Neural crest cell (in vitro differentiated cells): ENCODE measurements at places on chromosomes 3 and 15.

DNA sequence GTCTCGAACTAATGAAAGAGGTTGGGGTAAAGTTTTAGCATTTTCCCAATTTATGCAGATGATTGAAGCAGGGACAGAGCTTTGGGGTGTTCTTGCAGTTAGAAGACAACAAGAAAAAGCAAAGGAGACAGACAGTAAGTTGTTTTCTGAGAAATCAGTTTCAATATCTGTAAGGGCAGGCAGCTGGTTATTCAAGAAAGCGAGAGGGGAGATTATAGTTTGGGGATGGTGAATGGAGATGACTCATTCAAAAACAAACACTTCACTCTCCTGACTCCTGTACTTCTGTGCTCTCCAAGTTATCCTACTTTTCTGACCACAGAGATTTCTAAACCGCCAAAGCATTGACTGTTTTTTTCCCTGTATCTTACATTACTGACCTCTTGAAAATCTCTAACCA, 352.0 kb downstream of the GAP43 start:
- no peaks in the 10 kb centered on the region for H3K36me3 ChIP-seq
- H3K4me1 ChIP-seq = no peaks in the 10 kb centered on the region
- DNase-seq = no peak
- H3K4me3 ChIP-seq = no peak overlapping the region

DNA sequence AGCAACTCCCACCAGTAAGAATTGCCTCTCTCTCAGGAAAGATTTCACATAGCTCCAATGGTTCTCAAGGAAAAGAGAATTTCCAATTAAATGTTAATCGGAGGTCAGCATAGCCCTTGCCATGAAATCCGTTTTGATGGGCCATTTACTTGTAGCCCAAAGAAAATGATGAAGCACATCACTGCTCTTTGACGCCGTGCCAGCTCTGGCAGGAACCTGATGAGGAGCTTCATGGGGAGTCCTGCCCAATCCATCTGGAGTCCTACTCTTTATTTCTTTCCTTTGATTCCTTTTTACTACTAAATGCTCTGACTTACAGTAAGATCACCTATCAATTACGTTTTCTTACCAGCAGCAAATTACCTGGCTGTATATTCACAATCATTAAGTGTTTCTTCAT, 84.7 kb downstream of the FGF12 start:
- H3K27ac ChIP-seq = no peak overlapping the region
- H3K4me3 ChIP-seq = no peak overlapping the region
- DNase-seq = no peak
- H3K27me3 ChIP-seq = no peaks in the 10 kb centered on the region
- no peaks in the 10 kb centered on the region for H3K36me3 ChIP-seq
- H3K4me1 ChIP-seq = no peaks in the 10 kb centered on the region

GRCh38 chr3:46883830-46884185, 6.3 kb downstream of the PTH1R start:
- no peak overlapping the region for H3K27ac ChIP-seq
- no peak for DNase-seq

GRCh38 chr15:46938169-46938568, 779.1 kb upstream of the SEMA6D start:
- no peak for DNase-seq
- no peaks in the 10 kb centered on the region for H3K4me1 ChIP-seq
- H3K36me3 ChIP-seq = no peaks in the 10 kb centered on the region
- no peak overlapping the region for H3K27ac ChIP-seq

DNA sequence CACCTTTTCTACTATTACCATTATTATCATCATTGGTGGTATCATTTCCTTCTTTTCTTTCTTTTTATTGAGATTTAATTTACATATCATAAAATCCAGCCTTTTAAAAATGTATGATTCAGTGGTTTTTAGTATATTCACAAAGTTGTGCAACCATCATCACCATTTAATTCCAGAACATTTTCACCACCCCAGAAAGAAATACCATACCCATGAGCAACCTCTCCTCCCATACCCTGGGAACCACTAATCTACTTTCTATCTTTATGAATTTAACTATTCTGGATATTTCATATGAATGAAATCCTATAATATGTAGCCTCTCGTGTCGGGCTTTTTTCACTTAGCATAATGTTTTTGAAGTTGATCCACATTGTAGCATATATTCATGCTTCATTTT, 29.1 kb downstream of the AAGAB start:
- no peak overlapping the region for H3K4me3 ChIP-seq
- H3K4me1 ChIP-seq = no peaks in the 10 kb centered on the region
- H3K36me3 ChIP-seq = peaks cover 5% of the 10 kb centered on the region
- no peak overlapping the region for H3K27ac ChIP-seq

- no peak overlapping the region for H3K4me3 ChIP-seq
- no peak for DNase-seq
- no peaks in the 10 kb centered on the region for H3K36me3 ChIP-seq
- H3K4me1 ChIP-seq = no peaks in the 10 kb centered on the region
- H3K27ac ChIP-seq = no peak overlapping the region
Measured at GRCh38 chr3:185421577-185422232, 58.8 kb downstream of the MAP3K13 start.

GRCh38 chr3:126113238-126113555, 29.3 kb upstream of the SLC41A3 start:
- H3K27ac ChIP-seq = peak overlapping the region; percentile 19
- H3K27me3 ChIP-seq = no peaks in the 10 kb centered on the region
- no peaks in the 10 kb centered on the region for H3K36me3 ChIP-seq
- peaks cover 17% of the 10 kb centered on the region for H3K4me1 ChIP-seq
- DNase-seq = no peak

- no peak overlapping the region for H3K27ac ChIP-seq
- no peaks in the 10 kb centered on the region for H3K27me3 ChIP-seq
- H3K36me3 ChIP-seq = peaks cover 5% of the 10 kb centered on the region
- no peak overlapping the region for H3K4me3 ChIP-seq
- DNase-seq = no peak
Measured at GRCh38 chr3:8856071-8856470, 86.7 kb upstream of the OXTR start.

DNA sequence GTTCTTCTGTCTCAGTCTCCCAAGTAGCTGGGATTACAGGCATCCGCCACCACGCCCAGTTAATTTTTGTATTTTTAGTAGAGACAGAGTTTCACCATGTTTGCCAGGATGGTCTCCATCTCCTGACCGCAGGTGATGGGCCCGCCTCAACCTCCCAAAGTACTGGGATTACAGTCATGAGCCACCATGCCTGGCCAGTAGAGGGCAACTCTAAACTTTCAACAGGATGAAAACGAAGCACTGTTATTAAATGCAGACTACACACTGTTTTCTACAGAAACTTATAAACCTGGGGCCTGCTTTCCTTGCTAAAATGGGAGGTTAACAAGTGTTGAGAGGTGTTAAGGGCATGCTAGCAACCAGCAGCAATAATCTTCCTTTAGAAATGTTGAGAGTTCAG, 7.6 kb downstream of the ARPC4 start:
- no peaks in the 10 kb centered on the region for H3K4me1 ChIP-seq
- H3K27ac ChIP-seq = no peak overlapping the region
- peaks cover 20% of the 10 kb centered on the region for H3K36me3 ChIP-seq
- no peak overlapping the region for H3K4me3 ChIP-seq
- no peak for DNase-seq

DNA sequence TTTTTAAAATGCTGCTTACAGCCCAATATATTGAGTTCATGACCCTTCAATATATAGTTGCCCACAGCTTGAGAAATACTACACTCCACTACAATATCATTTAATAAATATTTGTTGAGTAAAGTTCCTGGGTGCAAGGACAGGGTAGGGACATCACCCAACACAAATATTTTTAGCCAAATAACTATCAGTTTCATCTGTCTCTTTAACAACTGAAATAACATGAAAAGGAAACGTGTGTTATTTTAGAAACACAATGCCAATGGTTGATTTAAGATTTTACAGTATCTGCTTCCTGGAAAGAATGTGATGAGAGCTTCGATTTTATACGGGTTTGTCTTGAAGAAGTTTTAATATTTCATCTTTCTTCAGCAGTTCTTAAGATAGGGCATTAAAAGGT, 67.7 kb upstream of the CDV3 start:
- H3K4me1 ChIP-seq = peaks cover 7% of the 10 kb centered on the region
- H3K27me3 ChIP-seq = no peaks in the 10 kb centered on the region
- no peak overlapping the region for H3K27ac ChIP-seq
- H3K4me3 ChIP-seq = no peak overlapping the region
- no peaks in the 10 kb centered on the region for H3K36me3 ChIP-seq

- H3K27me3 ChIP-seq = no peaks in the 10 kb centered on the region
- H3K4me3 ChIP-seq = no peak overlapping the region
- H3K36me3 ChIP-seq = peaks cover 6% of the 10 kb centered on the region
- H3K4me1 ChIP-seq = peaks cover 33% of the 10 kb centered on the region
Measured at GRCh38 chr3:115072265-115073021, 74.6 kb downstream of the ZBTB20 start.

DNA sequence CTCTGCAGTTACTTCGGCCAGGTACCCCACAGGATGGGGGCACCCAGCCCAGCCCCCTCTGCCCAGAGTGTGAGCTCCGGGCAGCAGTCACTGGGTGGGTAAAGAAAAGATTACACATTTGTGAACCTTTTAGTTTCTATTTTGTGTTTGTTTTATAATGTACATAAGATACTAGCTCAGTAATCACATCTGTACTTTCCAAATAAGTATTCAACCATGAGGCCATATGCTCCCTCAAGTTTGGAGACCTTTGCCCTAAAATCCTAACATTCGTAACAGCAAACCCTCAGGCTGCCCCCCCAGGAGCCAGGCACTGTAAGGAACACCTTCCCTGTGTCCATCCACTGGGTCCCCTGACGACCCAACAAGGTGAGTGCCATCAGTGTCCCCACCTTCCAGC, 68.3 kb upstream of the SLC6A6 start:
- no peaks in the 10 kb centered on the region for H3K36me3 ChIP-seq
- H3K27me3 ChIP-seq = peaks cover 11% of the 10 kb centered on the region
- no peak for DNase-seq
- no peak overlapping the region for H3K27ac ChIP-seq
- peaks cover 11% of the 10 kb centered on the region for H3K4me1 ChIP-seq
- H3K4me3 ChIP-seq = no peak overlapping the region

DNA sequence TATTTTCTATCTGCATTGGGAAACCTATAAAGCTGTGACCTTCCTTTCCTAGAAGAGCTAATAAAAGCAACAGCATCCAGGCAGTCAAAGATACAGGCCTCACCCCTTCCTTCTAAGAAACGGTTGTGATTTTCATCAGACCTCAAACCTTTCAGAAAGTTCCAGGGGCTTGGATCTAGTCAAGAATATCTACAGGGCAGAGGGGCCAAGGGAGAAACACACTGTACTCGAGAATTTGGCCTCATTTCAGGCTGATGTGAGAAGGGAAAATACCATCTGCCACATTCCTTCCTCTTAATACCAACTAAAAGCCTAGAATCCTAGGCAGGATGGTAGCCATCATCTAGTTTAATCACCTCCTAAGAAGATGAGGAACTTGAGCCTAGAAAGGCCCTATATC, 24.5 kb upstream of the BCL6 start:
- no peak for DNase-seq
- no peak overlapping the region for H3K4me3 ChIP-seq
- H3K4me1 ChIP-seq = no peaks in the 10 kb centered on the region
- H3K27me3 ChIP-seq = no peaks in the 10 kb centered on the region
- H3K27ac ChIP-seq = no peak overlapping the region
- H3K36me3 ChIP-seq = no peaks in the 10 kb centered on the region

- H3K4me1 ChIP-seq = peaks cover 8% of the 10 kb centered on the region
- H3K4me3 ChIP-seq = no peak overlapping the region
- no peak overlapping the region for H3K27ac ChIP-seq
- no peak for DNase-seq
Measured at GRCh38 chr3:22962244-22962643, 240.9 kb upstream of the UBE2E2 start.

GRCh38 chr3:186217820-186218164, 108.9 kb upstream of the ETV5 start:
- peak overlapping the region; percentile 92 for H3K27ac ChIP-seq
- H3K4me1 ChIP-seq = peaks cover 57% of the 10 kb centered on the region

GRCh38 chr3:105752791-105753415, 115.9 kb downstream of the CBLB start:
- peaks cover 6% of the 10 kb centered on the region for H3K36me3 ChIP-seq
- no peak overlapping the region for H3K4me3 ChIP-seq
- peaks cover 5% of the 10 kb centered on the region for H3K4me1 ChIP-seq
- no peak for DNase-seq
- no peaks in the 10 kb centered on the region for H3K27me3 ChIP-seq

GRCh38 chr3:97510795-97511194, 253.8 kb upstream of the ARL6 start:
- H3K27me3 ChIP-seq = no peaks in the 10 kb centered on the region
- DNase-seq = no peak
- no peak overlapping the region for H3K4me3 ChIP-seq
- peaks cover 3% of the 10 kb centered on the region for H3K36me3 ChIP-seq

DNA sequence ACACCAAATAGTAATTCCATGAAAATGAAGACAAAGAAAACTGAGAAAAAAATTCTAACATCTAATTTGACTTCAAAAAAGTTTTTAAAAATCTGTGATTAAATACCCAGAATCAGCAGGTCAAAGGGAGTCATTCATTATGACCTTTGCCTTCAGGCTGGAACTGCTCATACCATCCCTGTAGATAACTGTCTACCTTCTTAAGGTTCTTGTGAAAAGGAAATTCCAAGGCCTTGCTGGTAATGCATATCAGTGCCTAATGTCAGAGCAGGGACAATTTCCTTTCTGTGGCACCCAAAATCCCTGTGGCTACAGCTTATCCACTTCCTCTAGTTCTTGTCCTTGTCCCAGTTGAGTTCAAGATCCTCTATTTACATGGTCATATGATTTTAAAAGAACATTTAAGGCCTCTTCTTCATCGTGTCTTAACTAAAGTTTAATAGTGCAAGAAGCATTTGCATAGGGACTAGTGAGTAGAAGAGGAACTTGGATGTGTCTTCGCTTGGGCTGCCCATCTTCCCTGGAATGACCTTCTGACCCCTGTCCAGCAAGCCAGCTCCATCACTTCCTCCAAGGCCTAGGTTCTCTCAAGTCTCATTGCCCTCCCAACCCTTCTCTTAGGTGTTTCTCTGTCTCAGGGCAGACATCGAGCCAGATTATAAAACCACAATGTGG, 8.7 kb upstream of the PLCL2 start:
- H3K36me3 ChIP-seq = no peaks in the 10 kb centered on the region
- H3K27me3 ChIP-seq = no peaks in the 10 kb centered on the region
- no peak for DNase-seq
- H3K4me1 ChIP-seq = peaks cover 9% of the 10 kb centered on the region
- no peak overlapping the region for H3K4me3 ChIP-seq
- no peak overlapping the region for H3K27ac ChIP-seq

DNA sequence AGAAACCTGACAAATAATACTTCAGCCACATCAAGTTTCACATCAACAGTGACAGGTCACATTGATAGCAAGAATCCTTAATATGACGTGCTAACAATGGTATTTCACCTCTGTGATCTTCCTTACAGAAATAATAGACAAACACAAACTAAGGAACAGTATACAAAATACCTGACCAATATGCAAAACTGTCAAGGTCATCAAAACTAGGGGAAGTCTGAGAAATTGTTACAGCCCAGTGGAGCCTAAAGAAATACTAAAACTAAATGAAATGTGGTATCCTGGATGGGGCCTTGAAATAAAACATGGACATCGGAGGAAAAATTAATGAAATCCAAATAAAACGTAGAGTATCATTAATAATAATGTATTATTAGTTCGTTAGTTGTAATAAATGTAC, 422.0 kb upstream of the ZNF385D start:
- H3K27ac ChIP-seq = no peak overlapping the region
- no peak for DNase-seq
- no peaks in the 10 kb centered on the region for H3K36me3 ChIP-seq
- no peaks in the 10 kb centered on the region for H3K27me3 ChIP-seq
- H3K4me3 ChIP-seq = no peak overlapping the region

GRCh38 chr15:95162967-95163531, 931.7 kb downstream of the MCTP2 start:
- DNase-seq = no peak
- peak overlapping the region; percentile 1 for H3K27ac ChIP-seq
- H3K4me3 ChIP-seq = no peak overlapping the region
- no peaks in the 10 kb centered on the region for H3K36me3 ChIP-seq
- H3K4me1 ChIP-seq = peaks cover 32% of the 10 kb centered on the region
